Activated T-helper 2 cell treated with anti-CD3 and anti-CD28 coated beads, Interferon-gamma antibody, Interleukin-2, Interleukin-4, amounts not matched to agents 10 μg/mL and 5 μg/mL and 100 μg/mL, durations not matched to agents 14 hours and 24 hours and 36 hours (primary cell): ENCODE measurements at places on chromosomes 3 and 15. TPM values are rescaled to one million over a fixed set of nuclear protein-coding genes. Genes with fewer than 3 reads are reported as not detected.
A peak's percentile ranks its signal among the peaks of the same experiment; 100 is the strongest.

DNA sequence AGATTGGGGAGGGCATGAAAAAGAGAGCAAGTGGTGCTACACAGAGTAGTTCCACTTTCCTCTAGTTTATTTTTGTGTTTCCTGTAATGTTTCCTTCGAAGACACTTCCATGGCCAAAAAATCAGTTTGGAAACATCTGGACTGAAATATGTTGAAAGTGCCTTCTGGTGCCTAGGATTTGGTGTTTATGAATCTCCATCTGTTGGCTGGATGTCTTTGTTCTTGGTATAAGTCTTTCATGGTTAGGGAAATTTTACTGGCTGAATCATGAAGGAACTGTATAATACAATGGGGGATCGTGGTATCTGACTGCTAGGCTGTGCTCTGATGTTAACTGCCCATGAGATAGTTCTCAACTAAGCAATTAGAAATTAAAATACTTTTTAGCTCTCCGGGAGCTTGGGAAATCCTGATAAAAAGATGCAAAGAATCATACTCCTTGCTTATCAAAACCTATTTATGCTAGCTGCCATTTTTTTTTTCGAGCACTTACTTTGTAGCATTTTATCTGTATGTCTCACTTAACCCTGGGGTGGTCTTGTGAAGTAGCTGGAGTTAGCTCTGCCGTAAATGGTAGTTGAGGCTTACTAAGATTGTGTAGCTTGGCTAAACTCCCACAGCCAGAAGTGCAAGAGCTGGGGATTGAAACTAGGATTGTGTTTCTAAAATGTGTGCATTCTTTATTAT lies 21.9 kb downstream of the AKAP13 start:
- peaks cover 50% of the 10 kb centered on the region for H3K4me1 ChIP-seq
- no peaks in the 10 kb centered on the region for H3K27me3 ChIP-seq
- no peak for DNase-seq

DNA sequence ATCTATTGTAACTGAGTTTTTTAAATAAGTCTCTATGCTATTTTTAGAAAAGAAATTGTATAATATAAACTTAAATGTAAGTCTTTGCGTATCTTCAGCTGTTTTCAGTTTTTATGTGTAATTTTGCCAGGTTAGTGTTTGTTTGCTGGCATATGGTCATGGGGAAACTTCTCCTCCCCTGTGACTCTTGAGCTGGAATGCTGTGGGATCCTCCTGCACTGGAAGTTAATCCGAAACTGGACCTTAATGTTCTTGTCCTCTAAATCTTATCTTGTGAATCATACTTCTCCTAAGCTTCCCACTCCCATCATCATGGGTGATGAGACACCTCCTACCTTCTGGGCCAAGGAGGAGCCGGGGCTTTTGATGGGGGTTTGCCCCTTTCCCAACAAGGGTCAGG lies 52.4 kb upstream of the CHST2 start:
- no peaks in the 10 kb centered on the region for H3K4me1 ChIP-seq
- no peak for DNase-seq
- no peak overlapping the region for H3K4me3 ChIP-seq
- peaks cover 1% of the 10 kb centered on the region for H3K27me3 ChIP-seq

DNA sequence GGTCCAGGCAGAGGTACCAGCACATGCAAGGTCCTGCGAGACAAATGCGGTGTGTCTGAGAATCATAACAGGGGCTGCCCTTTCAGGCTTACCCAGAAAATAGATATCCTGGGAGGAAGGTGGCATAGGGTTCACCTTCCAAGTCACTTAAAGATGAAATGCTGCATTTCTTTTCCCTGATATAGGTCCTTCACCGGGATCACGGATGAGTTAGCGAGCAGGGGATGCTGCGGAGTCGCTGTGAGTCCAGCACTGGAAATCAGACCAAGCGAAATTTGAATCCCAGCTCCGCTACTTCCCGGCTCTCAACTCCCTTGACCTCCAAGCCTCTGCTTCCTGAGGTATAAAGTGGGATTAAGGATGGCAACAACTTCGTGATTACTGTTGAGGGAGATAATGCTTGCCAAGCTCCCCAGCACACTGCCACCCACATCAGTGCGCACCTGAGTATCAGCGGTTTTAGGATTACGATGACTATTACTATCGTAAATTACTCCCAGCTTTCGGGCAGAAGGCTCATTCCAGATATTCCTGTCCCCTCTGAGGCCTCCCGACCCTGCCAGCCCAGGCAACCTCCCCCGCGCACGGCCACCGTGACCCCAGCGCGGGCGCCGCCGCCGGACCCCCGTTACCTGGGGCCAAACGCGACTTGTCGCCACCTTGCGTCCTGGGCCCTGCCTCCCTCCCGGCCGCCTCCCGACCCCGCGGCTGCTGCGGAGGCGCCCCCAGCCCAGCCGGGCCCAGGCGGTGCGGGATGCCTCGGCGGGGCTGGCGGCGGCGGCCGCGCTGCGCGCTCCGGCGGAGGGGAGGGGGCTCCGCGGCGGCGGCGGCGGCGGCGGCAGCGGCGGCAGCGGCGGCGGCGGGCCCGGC lies 589 bp upstream of the GPR27 start:
- peaks cover 73% of the 10 kb centered on the region for H3K27me3 ChIP-seq
- H3K4me3 ChIP-seq: peak overlapping the region; percentile 43
- DNase-seq: no peak
- peaks cover 3% of the 10 kb centered on the region for H3K36me3 ChIP-seq

Gene MFSD1
- total RNA-seq: 20.2 and 24.1 TPM in 2 replicates

Gene MOBP
- 0.14 TPM in 1 of 2 replicates, not detected in the other for total RNA-seq

Gene OIP5
- 13.7 and 16.1 TPM in 2 replicates for total RNA-seq
